ENCODE measurements at places on chromosomes 3 and 15. TPM values are rescaled to one million over a fixed set of nuclear protein-coding genes. Genes with fewer than 3 reads are reported as not detected.
A peak's percentile ranks its signal among the peaks of the same experiment; 100 is the strongest.

DNA sequence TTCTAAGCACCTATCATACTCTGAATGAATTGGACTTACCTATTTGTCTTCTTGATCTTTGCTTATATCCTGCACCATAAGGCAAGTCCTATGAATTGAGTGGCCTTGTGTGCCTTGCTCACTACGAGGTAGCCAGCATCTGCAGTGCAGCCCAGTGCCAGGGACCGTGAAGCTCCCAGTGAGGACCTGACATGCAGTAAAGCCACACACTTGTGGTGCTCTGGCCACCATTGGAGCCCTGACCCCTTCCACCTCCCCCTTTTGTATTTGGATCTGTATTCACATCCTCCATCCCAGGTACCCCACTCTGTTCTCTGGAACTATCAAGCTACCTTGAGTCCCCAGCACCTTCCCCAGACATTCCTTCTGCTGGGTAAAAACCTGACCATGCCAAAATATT is 52.1 kb downstream of the BSN start:
- no peak overlapping the region for H3K27ac ChIP-seq
- no peak for DNase-seq
- H3K4me3 ChIP-seq = no peak overlapping the region
- no peaks in the 10 kb centered on the region for H3K36me3 ChIP-seq

- peaks cover 5% of the 10 kb centered on the region for H3K4me1 ChIP-seq
- H3K27ac ChIP-seq = no peak overlapping the region
- H3K4me3 ChIP-seq = no peak overlapping the region
- no peaks in the 10 kb centered on the region for H3K36me3 ChIP-seq
- DNase-seq = no peak
Measured at GRCh38 chr3:37887062-37887461, 25.4 kb downstream of the CTDSPL start.

DNA sequence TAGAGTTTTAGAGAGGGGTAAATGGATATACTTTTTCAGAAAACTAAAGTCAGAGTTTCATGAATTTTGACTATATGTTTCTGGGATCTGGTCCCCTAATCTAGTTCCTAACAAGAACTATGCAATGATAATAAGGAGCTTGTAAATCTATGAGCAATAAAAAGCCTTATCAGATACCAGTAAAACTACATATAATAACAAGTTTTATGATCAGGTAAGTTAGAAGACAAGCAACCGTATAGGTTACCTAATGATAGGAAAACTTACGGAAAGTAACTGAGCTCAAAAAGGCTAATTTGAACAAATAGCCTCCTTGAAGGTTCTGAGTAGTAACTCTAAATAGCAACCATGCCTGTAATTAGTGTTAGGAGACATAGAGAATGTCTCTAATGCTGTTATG is 21.0 kb downstream of the MIX23 start:
- H3K4me1 ChIP-seq = no peaks in the 10 kb centered on the region
- H3K27me3 ChIP-seq = no peaks in the 10 kb centered on the region
- no peak overlapping the region for H3K4me3 ChIP-seq
- DNase-seq = no peak

DNA sequence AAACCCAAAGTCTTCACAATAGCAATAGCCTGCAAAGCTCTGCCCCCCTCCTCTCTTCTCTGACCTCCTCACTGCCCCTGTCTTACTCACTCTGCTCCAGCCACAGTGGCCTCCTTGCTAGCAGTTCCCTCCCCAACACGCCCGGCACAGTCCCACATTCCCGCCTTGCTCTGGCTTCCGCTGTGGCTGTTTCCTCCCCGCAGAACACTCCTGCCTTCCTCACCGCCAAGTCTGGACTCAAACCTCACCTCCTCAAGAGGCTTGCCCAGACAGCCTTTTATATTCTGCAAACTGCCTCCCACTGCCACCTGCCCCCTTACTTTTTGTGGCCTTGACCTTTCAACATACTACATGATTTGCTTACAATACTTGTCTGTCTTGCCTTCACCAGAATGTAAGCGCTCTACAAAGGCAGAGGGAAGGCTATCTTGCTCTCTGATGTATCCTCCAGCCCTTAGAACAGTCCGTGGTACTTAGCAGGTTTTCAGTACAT is 406 bp upstream of the MPI start:
- DNase-seq = peak; percentile 51
- no peak overlapping the region for H3K27ac ChIP-seq
- H3K27me3 ChIP-seq = peaks cover 4% of the 10 kb centered on the region
- H3K4me3 ChIP-seq = peak overlapping the region; percentile 86
- H3K4me1 ChIP-seq = peaks cover 10% of the 10 kb centered on the region
- H3K36me3 ChIP-seq = no peaks in the 10 kb centered on the region

GRCh38 chr15:52524223-52525136 is 4.2 kb downstream of the MYO5A start:
- H3K4me3 ChIP-seq = no peak overlapping the region
- no peak overlapping the region for H3K27ac ChIP-seq
- peaks cover 17% of the 10 kb centered on the region for H3K27me3 ChIP-seq
- H3K36me3 ChIP-seq = no peaks in the 10 kb centered on the region
- no peaks in the 10 kb centered on the region for H3K4me1 ChIP-seq
- DNase-seq = no peak

SAXO2 gene
- 1.4 TPM for total RNA-seq

MOBP gene
- not detected for total RNA-seq

CD86 gene
- not detected for total RNA-seq

C3orf85 gene
- total RNA-seq = not detected

PIGB gene
- 18.7 TPM for total RNA-seq

DNA sequence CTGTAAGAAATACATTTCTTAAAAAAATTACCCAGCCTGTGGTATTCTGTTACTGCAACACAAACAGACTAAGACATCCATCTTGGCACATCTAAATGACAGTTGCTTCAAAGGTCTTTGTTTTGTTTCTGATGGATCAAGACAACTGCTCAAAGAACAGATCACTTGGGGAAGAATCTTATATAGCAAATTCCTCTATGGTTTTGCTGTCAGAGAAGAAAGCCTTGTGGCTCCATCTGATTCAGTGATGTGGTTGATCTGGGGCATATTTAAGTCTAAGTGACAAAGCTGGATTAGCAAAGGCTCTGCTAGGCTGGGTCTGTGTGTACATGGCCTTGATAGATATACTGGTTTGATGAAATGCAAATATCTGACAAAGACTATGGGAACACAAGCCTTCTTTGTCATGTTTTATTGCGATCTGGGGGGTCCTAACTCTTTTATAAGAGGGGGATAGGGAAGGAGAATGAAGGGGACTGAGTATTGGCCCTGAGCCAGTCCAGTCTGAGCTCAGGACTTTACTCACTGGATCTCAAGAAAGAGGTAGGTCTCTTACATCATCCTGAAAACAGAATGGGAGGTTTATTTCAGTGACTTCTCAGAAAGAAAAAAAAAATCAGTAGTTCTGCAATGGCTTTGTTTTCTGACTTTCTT is 14.3 kb upstream of the LIMD1 start:
- no peaks in the 10 kb centered on the region for H3K36me3 ChIP-seq
- H3K4me1 ChIP-seq = no peaks in the 10 kb centered on the region
- H3K27ac ChIP-seq = no peak overlapping the region
